ENCODE measurements at places on chromosomes 1 and 21.

- no peak for DNase-seq
Measured at GRCh38 chr1:183753464-183753891, 51.4 kb upstream of the RGL1 start.

DNA sequence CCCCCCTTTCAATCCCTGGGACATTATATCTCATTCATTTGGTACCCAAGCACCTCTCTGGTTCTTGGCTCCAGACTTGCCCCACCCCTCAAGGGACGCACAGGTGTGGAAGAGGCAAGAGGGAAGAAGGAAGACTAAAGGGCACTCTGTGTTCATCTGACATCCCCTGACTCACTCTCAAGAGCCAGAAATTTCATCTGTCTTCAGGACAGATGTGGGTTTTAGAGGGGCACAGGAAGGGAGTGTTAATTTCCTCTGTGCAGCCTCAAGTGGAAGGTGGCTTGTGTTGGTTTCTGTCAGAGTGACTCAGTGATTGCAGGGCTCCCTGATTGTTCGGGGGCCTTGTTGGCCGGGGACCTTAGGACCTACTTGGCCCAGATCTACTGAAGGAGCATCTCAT is 2.4 kb downstream of the C2CD4D start:
- DNase-seq = no peak

GRCh38 chr1:154775621-154776605 is 94.2 kb downstream of the KCNN3 start:
- no peak for DNase-seq

- no peak for DNase-seq
Measured at GRCh38 chr1:234871710-234872271, 256.8 kb downstream of the TOMM20 start.

- no peak for DNase-seq
Measured at GRCh38 chr1:18535391-18536210, 54.9 kb downstream of the KLHDC7A start.

GRCh38 chr1:19775317-19775716 is 24.4 kb downstream of the TMCO4 start:
- DNase-seq = no peak

Data from stimulated activated CD8-positive, alpha-beta memory T cell treated with anti-CD3 and anti-CD28 coated beads, Interleukin-4, amount 100 ng/mL, for 4 hours (primary cell).